ENCODE measurements at places on chromosomes 12 and 14.

GRCh38 chr14:77529963-77530362 lies 31.3 kb upstream of the ISM2 start:
- no peak for DNase-seq

GRCh38 chr14:61927060-61927459 lies 164.8 kb downstream of the SNAPC1 start:
- DNase-seq = no peak

DNA sequence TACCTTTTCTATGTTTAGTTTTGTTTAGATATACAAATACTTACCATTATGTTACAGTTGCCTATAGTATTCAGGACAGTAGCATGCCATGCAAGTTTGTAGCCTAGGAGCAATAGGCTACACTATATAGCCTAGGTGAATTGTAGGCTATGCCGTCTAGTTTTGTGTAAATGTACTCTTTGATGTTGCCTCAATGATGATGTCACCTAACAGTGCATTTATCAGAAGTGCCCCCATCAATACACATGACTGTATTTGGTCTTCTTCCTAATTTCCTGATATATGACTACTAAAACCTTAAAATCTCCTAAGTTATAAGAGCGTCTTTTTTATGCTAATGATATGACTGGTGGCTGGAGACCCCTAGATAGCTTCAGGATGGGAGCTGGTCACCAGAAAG lies 394.4 kb upstream of the STXBP6 start:
- DNase-seq = no peak

- no peak for DNase-seq
Observed at GRCh38 chr12:64103825-64104740, 118.0 kb downstream of the KICS2 start.

- no peak for DNase-seq
Observed at GRCh38 chr12:132081423-132081822, 62.7 kb downstream of the DDX51 start.

DNA sequence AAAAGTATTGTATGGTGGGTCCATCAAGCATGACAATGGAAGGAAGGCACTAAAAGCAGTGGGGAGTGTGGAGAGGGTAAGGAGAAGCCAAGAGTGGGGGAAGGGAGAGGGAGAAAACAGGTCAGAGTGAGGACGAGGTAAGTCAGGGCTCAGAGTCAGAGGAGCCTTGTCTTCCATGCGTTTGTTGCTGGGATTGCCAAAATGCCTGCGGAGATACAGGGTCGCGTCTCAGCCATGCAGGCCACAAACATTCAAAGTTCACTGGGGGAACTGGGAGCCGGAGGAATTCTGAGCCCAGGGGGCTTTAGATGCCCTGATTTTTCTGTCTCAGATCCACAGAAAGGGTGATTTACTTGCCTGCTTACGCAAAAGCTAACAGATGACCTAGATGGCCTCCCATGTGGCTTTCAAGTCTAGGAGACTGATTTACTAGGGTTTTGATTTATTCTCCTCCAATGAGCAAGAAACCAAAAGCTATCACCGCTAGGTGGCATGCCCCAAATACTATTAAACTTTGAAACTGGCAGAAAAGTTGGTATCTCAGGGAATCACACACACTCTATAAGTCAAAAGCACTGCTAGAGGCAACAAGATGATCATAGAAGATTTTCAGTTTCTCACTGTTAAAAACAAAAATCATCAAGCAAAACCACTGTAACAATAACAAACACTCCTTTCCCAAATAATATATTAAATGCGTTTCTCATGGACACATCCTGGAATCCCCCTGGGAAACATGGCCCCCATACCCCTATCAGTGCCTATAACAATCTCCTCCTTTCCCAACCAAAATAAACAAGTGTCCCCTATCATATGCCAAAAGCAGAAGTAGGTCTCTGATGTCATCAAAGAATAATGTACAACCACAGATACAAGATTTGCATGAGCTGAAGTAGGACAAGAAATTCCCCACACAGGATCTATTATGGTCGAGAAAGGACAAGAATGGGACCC lies 26.6 kb upstream of the MDM1 start:
- no peak for DNase-seq

DNA sequence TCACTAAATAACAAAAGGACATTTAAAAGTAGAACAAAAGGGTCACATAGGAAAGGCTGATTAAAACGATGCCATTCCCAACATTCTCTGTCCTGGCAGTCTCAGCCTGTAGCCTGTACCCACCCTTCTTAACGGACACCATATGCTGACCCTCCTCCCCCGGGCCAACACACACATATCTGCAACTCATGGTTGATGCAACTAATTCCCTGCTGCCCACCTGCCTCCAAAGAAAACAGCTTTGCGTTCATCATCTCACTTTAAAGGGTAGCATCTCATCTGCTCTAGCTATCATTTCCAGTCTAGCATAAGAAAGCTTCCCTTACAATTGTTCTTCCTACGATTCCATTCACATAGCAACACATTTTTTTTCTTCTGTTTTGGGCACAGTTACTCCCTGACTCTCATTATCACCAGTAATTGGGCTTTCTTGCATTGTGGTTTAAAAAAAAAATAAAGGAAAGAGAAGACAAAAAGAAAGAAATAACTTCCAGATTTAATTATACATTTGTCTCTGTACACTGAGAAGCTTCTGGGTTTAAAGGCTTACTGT lies 92.9 kb downstream of the KCNC2 start:
- no peak for DNase-seq

DNA sequence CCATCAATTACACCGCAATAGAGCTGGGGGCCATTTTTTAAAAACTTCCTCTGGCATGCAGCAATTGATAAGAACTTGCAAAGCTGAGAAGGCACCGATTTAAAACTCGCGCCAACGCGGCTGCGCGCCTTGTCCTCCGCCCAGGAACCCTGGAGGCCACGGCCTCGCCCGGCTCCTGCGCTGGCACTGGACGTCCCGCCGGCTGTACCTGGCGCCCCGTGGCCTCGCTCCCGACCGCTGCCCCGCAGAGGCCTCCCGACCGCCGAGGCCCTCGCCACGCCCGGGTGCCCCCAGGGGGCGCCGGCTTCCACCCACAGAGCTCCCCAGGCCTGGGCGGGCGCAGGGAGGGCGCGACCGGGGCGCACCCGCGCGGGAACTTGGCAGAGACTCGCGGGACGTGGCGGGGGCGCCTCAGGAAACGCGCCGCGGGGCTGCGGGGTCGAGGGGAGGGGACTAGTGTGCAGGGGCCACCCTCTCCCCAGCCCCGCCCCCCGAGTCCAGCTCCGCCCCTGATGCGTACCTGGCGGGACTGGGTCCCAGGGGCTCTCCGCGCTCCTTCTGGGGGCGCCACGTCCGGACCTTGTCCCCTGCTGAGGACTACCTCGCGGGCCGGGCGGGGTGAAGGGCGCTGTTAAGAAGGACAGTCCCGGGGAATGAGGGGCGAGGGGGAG lies 65.7 kb downstream of the TNFAIP2 start:
- no peak for DNase-seq

DNA sequence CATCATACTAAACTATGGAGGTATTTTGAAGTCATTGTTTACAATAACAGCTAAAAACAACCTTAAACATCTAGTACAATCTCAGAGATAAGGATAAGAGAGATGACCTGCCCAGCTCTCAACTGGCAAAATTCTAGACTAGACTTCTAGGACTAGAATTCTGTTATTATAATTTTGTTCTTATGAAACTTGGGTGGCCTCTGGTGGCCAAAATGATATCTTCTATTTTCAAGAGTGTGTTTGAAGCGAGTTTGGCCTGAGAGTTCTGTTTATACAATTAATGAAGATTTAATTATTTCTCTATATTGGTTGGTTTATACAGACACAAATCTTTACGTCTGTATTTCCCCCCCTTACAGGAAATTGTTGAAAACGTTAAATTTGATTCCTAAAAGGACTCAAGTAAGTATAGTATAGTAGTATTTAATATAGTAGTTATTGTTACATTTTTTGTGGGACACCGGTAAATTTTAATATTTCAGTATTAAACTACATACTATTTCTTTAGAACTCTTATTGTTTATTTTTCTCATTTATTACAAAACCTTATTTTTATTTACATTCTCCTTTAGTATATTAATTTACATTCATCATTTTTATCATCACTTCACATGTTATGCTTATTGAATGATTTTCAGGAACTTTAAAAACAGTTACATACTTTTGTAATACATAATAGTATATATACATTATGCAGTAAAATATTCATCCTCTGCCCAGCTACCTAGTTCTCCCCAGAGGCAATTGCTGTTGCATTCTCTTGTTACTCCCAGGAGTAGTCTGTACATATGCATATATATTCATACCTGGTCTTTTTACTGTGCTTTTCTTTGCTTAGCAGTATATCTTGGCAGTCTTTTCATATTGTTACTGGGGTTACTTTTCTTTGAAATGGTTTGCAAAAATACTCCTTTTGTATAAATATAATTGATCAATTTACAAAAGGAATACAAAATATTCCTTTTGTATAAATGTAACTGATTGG lies 6.6 kb downstream of the PPHLN1 start:
- no peak for DNase-seq

DNA sequence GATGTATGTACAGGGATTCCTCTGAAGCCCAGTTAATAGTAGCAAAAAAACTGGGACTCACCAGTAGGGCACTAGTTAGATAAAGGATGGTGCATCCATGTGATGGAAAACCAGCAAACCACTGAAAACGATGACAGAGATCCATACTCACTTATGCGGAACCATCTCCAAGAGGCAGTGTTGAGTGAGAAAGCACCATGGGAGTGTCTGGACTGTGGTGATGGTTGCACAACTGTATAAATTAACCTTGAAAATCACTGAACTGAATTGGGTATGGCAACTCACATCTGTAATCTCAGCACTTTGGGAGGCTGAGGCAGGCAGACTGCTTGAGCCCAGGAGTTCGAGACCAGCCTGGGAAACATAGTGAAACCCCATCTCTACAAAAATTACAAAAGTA lies 53.6 kb upstream of the ZFP36L1 start:
- no peak for DNase-seq

DNA sequence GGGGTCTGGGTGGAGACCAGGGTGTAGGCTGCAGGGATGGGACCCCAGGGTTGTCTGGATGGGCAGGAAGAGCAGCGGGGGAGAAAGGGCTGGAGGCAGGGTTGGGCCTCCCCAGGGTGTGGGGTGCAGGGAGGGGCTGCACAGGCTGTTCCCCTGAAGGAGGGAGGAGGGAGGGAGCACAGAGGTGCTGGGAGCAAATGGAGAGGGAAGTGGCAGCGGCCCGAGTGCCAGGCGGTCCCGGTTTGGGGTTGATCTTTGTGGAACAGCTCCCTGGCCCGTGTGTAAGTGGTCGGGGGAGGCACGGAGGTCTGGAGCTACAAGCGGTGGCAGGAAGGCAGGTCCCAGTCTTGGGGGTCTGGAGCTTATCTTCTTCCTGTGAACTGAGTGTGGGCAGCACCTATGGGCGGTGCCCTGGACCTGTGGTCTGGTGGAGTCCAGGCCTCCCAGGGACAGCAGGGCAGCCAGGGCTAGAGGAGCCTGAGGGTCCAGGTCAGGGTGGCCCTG lies 391.6 kb downstream of the TMEM121 start:
- no peak for DNase-seq

DNA sequence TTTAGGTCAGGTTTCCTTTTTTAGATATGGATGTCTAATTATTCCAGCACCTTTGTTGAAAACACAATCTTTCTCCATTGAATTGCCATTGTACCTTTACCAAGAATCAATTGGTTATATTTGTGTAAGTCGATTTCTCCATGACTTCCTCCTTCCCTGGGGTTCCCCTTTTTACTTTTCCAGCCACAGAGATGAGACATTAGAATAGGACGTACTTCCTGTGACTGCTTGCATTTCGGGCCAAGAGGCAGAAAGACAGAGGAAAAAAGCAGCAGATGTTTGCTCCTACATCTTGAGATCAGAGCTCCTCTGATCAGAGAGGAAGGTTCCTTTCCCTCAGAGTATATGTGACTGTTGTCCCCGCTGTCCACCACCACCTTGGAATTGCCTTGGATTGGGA lies 453.7 kb upstream of the RGS6 start:
- DNase-seq = no peak

DNA sequence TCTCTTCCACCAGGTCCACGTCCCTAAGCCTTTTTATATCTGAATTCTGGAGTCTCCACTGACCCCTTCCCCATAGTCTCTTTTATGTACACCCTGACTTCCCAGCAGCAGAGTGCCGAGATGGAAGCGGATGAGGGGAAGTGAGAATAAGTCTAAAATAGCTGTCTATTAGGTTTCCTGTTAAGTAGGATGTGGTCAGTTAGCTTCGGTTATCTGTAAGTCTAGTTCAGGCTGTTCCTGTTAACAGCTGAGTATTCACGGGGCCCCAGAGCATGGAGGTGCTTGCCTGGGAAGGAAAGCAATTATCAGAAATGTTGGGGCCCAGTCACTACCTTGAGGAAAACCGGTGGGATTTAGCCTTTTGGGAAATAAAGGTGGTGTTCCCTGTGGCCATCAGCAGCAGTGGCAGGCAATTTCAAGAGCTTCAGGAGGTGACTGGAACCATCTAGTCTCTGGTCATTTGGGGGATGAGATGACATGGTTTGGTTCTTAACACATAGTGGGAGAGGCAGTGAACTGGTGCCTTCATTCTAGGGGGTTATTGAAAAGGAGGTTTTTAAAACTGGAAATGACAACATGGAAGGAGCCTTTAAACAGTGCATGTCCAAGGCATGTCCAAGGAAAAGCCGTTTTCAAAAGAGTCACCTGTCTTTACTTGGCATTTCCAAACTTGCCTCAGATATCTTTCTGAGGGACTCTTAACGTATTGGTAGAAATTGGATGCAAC lies 21.8 kb downstream of the CHST11 start:
- DNase-seq = no peak

DNA sequence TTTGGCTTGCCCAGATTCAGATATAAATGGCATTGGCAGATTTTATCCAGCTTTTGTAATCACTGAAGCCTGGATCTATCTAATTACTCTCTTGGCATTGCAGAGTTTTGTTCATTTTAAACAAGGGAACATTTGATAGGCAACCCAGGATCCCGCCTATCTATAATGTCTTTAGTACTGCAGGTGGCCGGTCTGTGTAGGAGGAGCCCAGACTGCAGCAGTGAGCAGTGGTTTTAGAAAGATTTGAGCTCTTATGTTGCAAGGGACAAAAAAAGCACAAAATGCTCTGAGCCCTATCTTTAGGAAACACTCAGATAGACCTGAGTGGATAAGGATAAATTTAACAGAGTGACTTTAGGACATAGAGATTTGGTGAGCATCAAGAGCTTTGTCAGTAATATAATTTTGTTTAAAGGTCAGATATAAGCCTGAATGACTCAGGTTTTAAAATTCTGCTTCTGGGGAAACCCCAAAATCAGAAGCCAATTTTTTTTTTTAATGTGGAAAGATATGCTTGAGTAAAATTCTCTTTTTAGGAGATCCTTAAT lies 165.5 kb downstream of the SLC5A8 start:
- no peak for DNase-seq

DNA sequence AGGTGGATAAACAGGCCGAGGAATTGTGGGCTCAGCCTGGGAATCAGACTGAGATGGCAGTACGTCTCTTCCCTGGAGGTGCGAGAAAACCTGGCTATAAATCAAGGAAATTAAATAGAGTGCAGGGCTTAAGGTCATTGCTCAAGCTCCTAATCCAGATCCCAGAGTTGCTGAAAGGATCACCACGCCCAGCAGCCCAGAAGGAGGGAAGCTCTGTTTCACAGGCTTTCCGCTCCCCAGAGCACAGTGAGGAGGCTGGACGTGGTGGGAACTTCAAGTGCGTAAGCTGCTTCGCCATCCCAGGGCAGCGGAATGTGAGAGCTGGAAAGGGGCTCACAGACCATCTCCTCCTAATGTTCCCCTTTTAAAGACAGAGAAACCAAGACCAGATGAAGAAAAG lies 651.6 kb upstream of the TBX3 start:
- DNase-seq = no peak

GRCh38 chr14:103008126-103008525 lies 49.2 kb downstream of the CDC42BPB start:
- DNase-seq = no peak
